ENCODE measurements at places on chromosomes 2 and 18.

DNA sequence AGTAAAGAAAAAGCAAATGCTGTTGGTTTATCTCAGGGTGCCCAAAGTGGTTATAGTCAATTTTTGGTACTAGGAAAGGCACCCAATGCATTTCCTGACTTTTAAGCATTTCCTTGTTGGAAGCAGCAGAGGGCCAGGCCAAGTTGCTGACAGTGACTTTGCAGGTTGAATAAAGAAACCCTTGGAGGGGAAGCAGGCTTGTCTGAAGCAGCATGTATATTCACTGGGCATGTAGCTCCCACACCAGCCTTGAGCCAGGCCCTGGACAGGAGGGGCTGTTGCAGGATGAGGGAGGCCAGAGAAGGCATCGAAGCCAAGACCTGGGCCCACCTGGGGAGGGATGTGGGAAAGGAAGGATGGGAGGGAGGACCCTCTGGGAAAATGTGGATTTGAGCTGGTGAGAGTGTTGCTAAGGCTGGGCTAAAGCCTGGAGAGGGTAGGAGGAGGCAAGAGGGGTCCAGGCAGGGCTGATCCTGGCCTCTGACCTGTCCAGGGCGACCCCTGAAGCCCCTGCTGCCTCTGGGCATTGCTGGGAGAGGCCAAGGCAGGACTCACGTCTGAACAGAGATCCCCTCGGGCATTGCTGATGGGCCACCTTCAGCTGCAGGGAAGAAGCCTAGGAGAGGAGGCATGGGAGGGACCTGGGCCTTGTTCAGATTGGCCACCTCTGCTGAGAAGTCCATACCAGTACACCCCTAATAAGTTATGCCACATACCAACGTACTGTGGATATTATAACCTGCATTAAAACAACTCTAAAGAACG, 79.6 kb downstream of the STPG4 start:
- no peak for DNase-seq

DNA sequence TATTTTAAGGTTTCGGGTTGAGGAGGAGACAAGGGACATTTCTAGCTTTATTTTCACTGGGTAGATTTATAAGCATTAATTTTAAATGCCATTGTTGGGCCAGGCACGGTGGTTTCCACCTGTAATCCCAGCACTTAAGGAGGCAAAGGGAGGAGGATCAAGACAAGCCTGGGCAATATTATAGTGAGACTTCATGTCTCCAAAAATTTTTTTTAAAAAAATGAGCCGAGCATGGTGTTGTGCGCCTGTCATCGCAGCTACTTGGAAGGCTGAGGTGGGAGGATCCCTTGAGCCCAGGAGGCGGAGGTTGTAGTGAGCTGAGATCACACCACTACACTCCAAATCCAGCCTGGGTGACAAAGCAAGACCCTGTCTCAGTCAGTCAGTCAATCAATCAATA, 45.0 kb downstream of the MBD5 start:
- no peak for DNase-seq

- no peak for DNase-seq
Observed at GRCh38 chr18:13247506-13247905, 28.9 kb downstream of the LDLRAD4 start.

DNA sequence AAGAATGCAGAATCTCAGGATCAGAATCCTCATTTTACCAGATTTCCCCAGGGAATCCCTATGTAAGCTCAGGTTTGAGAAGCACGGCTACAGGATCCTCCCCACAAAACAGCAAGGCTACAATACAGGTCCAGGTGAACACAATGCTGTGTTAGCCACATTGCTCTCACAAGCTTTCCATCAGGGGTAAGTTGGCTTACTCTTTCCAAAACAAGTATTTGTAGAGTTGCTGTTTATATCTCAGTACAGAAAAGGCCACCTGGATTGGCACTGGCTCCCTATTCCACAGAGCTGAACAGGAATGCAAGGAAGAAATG, 11.0 kb downstream of the SPRED2 start:
- DNase-seq, result no peak

DNA sequence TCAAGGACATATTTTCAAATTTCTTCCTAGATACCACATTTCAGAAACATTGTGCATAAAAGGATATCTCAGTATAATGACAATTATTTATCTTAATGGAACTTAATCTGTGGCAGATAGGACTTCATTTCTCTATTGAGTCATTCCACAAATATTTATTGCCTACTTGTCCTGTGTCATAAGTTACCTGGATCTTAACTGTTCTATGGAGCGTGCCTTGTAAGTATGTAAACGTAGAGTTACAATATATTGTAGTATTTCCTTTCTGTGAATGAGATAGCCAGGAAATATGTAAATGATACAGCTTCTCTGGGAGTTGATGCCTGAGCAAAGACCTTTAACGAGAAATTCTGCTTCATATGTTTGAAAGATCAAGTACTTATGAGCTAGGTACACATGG, 2.5 kb downstream of the AGFG1 start:
- no peak for DNase-seq

DNA sequence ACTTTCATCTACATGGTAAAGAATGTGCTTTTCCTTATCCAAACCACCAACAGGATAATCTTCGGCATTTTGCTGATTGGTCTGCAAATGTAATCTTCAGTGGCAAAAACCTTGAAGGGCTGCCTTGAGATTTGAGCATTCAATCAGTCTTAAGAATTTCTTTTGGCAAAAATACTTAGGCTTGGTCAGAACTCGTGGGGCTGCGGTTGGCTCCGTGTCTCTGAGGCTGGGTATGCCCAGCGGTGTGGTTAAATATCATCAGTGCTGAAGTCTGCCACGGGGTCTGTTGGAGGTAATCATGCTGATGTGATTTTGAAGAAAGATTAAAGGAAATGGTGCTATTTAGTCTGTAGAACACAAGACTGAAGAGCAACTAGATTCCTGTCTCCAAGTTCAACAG, 262.6 kb downstream of the EN1 start:
- DNase-seq, result no peak

- no peak for DNase-seq
Observed at GRCh38 chr2:216057688-216058193, 23.9 kb downstream of the PECR start.

Measured in right lung (tissue), 10 donors.